ENCODE measurements at places on chromosomes 11 and 22. TPM values are rescaled to one million over a fixed set of nuclear protein-coding genes. Genes with fewer than 3 reads are reported as not detected.

DNA sequence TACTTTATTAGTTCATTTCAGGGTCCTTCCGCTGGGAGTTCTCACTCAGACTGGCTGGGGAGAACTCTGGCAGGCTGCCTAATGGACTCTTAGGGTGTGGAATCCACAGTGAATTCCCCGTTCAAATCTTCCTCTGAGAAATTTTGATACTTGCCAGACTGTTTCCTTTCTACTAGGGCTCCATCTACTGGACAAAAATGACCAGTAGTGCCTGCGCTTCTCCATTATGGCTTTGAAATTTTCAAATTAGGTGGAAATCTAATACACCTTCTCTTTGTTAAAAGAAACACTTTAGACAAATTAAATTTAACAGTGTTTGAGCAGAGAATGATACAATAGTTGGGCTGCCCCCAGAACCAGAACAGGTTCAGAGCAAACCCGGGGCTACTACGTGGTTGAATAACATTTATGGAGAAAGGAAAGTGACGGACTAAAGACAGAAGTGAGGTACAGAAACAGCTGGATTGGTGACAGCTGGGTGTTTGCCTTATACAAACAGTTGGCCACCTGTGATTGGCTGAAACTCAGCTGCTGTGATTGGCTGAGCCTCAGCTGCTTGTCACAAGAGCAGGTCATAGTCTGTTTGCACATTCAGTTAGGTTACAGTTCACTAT is 52.9 kb upstream of the FDX1 start:
- DNase-seq = peak; percentile 23

- peak; percentile 8 for DNase-seq
Measured at GRCh38 chr22:48968201-48968959, 859.3 kb downstream of the BRD1 start.

DNA sequence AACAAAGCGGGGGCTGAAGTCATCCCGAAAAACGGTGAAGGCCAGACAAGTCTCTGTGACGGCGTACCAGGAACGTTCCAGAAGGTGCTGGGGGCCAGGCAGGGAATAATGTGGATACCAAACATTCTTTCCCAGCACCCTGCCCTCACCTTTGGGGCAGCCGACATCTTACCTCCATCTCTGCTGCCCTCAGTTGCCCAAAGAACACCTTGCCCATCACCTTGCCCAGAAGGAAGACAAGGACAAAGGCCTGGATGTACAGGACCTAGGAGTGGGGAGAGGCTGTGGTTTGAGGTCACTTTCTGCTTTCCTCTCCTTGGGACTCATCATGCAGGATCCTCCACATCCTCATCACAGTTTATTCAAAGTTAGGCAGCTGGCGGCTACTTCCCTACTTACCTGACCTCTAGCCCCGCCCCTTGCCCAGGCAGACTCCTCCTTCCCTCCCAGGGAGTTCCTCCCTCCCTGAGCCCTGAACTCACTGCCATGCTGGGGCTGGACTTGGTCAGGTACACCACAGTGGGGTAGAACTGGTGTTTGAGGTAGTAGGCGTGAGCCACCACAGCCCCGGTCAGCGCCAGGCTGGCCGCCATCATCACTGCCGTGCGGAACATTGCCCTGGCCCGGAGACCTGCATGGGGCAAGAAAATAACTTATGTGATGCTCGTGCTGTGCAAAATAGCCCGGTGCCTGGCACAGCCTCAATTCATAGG is 1.2 kb downstream of the SYVN1 start:
- DNase-seq = peak; percentile 68

DNA sequence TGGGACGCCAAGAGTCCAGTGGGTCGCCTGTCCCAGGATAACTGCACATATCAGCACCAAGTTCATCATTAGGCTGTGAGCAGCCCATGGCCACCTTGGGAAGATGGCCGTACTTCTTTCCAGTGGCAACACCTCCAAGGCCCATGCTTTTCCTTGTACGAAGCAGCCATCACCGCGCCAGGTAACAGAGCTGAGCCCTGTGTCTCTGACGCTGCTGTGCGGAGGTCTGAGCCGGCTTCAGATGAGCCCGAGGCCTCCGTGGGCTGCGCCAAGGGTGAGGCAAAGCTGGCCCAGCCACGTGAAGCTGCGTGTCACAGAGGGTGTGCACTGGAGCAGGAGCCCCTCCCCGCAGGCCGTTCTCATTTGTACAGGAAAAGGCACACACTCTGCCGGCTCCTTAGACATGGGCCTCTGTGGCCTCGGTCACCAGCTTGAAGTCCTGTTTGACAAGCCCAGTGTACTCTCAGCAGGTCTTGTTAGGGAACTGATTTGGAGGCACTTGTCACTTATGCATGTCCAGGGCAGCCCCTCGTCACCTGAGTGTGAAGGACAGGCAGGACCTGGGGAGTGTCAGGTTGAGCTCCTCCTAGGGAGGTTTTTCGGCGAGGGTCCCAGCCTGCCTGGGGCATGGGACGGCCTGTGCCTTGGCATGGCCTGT is 401.5 kb downstream of the TBC1D22A start:
- no peak for DNase-seq

DNA sequence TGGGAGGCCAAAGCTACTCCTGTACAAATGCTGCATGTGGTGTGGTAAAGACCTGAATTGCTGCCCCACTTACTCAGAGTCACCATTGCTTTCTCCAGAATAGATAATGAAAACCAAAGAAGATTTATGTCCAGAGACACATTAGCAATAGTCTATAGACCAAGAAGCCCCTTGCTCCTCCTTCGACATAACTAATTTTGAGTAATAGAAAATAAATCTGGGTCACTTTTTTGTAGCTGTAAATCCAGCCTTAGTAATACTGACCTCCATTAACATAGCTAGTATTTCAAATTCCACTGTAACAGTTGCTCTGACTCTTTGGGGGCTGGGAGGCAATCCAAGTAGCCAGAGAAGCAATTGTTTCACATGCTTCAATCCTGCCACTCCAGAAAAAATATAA is 145.9 kb downstream of the MAML2 start:
- no peak for DNase-seq

- DNase-seq = peak; percentile 52
Measured at GRCh38 chr22:20550057-20550817, 42.8 kb downstream of the MED15 start.

- peak; percentile 83 for DNase-seq
Measured at GRCh38 chr22:45240810-45241631, at the start of gene KIAA0930. Gene KIAA0930 (minus strand): TSS chr22:45240894. CDS start chr22:45240703, 191 bp downstream.

- DNase-seq = no peak
Measured at GRCh38 chr11:22763166-22763565, 66.4 kb downstream of the SVIP start.

DNA sequence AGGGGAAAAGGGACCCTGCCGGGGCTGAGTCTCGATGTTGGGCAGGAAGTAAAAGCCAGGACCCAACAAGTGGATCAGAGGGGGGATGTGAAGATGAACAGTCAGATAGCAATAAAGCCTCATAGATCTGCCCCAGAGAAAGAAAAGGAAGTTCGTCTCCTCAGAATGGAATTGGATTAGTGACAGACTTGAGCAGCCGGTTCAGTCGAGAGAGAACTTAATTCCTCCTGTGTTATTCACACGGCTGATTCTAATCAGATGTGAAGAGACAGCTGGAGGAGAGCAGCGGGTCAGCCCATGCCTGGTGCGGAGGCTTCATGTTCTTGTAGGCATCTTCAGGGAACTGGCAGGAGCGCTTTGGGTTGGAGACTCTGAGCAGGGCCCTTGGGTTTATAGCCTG is 29.3 kb upstream of the CABP7 start:
- no peak for DNase-seq

- no peak for DNase-seq
Measured at GRCh38 chr11:68690671-68691401, 6.5 kb downstream of the GAL start.

GRCh38 chr22:39525658-39525975 is 5.3 kb downstream of the ATF4 start:
- no peak for DNase-seq

GRCh38 chr11:128302425-128303186 is 284.8 kb downstream of the ETS1 start:
- DNase-seq = peak; percentile 82

GRCh38 chr11:65356394-65356972 is 1.9 kb downstream of the TIGD3 start:
- no peak for DNase-seq

The GLYAT gene
- not detected for total RNA-seq

The PI4KA gene
- 63.1 TPM for total RNA-seq

The PATE4 gene
- total RNA-seq = not detected

The BRD1 gene
- 42.3 TPM for total RNA-seq

The SNX15 gene
- total RNA-seq = 31.5 TPM

The TRPM5 gene
- 0.07 TPM for total RNA-seq

The MS4A4A gene
- not detected for total RNA-seq

The FUT4 gene
- 5.4 TPM for total RNA-seq

The SERPING1 gene
- total RNA-seq = not detected

The MRPL11 gene
- total RNA-seq = 57.4 TPM

The SCGB1C1 gene
- total RNA-seq = not detected

The KDM4D gene
- 1.8 TPM for total RNA-seq

Measured in activated T-cell treated with anti-CD3 and anti-CD28 coated beads, Interleukin-2, amount 50 U/mL, for 72 hours (primary cell).